Occipital lobe (tissue), 3 donors: ENCODE measurements at places on chromosomes 7 and 10. TPM values are rescaled to one million over a fixed set of nuclear protein-coding genes. Genes with fewer than 3 reads are reported as not detected.

Gene POLR1F
- 17.8 TPM for total RNA-seq

Gene ADAM8
- total RNA-seq, result 1.7 TPM

Gene PLEKHS1
- total RNA-seq, result not detected

Gene SFRP5
- 0.62 TPM for total RNA-seq

Gene UPF2
- total RNA-seq, result 21.4 TPM

- no peak for DNase-seq
Measured at GRCh38 chr7:68679459-68680234, 918.6 kb upstream of the AUTS2 start.

DNA sequence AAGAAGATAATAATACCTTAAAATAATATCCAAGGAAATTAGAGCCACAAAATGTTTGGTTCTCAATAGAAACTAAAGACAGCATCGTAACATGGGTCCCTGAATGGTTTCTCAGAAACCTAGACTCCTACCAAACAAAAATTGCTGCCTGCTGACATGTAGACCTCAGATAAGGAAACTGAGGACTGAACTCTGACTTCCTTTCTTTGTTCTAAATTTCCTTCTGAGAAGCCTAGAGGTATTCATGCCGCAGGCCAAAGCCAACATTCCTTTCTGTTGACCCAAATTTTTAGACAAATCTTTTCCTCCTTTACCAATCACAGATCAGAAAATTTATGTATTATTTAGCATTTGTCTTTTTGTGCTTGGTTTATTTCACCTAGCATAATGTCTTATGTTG is 816.7 kb upstream of the PHF14 start:
- DNase-seq, result no peak

DNA sequence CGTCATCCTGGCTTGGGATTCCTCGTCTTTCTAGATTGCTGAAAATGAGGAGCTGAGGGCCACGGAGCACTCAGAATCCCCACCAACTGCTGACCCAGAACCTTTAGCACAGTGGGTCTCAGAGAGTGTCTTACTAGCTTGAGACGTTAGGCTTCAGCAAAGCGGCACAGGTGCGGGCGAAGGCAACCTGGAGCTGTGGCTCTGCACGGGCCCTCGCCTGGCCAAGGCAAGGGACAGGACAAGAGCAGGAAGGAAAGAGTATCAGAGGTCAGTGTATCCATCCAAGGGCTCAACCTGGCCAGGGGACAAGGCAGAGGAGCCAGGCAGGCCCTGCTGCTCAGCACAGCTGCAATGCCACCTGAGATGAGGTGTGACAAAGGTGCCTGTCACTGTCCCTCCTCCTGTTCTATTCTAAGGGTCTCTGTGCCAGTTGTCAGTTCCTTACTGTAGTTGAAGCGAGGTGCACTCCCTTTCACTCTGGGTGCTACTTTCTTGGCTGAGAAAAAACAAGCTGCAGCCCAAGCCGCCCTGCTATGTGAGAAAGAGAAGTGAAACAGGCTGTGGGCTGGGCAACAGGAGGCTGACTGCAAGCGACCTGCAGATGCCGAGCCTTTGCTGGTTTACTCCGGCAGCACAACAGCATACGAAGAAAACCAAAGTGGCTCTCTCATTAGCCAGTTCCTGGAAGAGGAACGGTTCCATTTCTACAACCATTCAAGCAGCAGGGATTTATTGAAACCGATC is 33.3 kb upstream of the KDM7A start:
- DNase-seq, result no peak

- no peak for DNase-seq
Measured at GRCh38 chr7:105060923-105061322, 46.9 kb downstream of the KMT2E start.

DNA sequence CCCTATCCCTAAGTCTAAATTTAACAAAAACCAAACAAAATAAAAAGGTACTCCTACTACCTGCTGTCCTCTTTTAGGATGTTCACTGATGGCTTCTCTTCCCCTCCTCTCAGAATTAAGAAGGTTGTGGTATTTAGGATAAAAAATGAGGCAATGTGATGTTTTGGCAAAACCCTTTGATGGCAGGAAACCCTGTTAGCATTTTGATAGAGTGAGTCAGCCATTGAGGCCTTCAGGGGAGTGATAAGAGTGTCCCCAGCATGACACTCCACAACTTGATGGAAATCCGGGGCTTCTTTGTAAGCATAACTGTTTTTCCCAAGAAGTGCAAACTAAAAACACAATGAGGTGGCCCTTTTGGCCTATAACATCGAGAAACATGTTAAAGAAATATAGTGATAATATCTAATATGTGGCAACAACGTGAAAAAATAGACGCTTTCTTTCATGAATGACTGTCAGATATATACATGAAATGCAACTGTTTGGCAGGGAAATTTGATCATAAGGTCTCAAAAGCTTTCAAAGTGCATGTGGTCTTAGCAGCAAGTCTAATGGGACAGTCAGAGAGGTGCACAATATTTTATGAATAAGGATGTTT is 55.0 kb downstream of the PRTFDC1 start:
- DNase-seq, result no peak

- no peak for DNase-seq
Measured at GRCh38 chr10:48845512-48845911, 94.1 kb downstream of the LRRC18 start.

GRCh38 chr10:44030738-44031137 is 354.2 kb downstream of the CXCL12 start:
- no peak for DNase-seq

GRCh38 chr10:5775685-5776084 is 37.5 kb downstream of the GDI2 start:
- DNase-seq, result no peak

- DNase-seq, result no peak
Measured at GRCh38 chr10:111709603-111710002, 474.0 kb downstream of the GPAM start.
